ENCODE measurements at places on chromosomes 1 and 21. TPM values are rescaled to one million over a fixed set of nuclear protein-coding genes. Genes with fewer than 3 reads are reported as not detected.

The OVAAL gene
- total RNA-seq: not detected

The AUNIP gene
- 0.35 TPM for total RNA-seq

The NR1I3 gene
- not detected for total RNA-seq

The SPRR2A gene
- total RNA-seq: not detected

The PGLYRP4 gene
- total RNA-seq: not detected

The HES4 gene
- 21.1 TPM for total RNA-seq

The PRDM16 gene
- total RNA-seq: 1.6 TPM

The AQP10 gene
- total RNA-seq: not detected

The SERINC2 gene
- total RNA-seq: 381 TPM

The PRAMEF25 gene
- total RNA-seq: not detected

The PADI3 gene
- total RNA-seq: 0.17 TPM

The RPS8 gene
- total RNA-seq: 1,308 TPM

The ARHGEF10L gene
- 87.6 TPM for total RNA-seq

The ALG6 gene
- total RNA-seq: 13.7 TPM

The DHCR24 gene
- 271 TPM for total RNA-seq

The PPIH gene
- 20.1 TPM for total RNA-seq

The OR6K3 gene
- not detected for total RNA-seq

The CFAP141 gene
- not detected for total RNA-seq

The NPHS2 gene
- not detected for total RNA-seq

The FAM72B gene
- 0.26 TPM for total RNA-seq

The PADI4 gene
- not detected for total RNA-seq

The MYCL gene
- total RNA-seq: 9.4 TPM

The KRTAP10-12 gene
- not detected for total RNA-seq

The CFHR4 gene
- not detected for total RNA-seq

The URB2 gene
- total RNA-seq: 6.7 TPM

The SPRR1A gene
- total RNA-seq: not detected

The FALEC gene
- not detected for total RNA-seq

The LRRC38 gene
- not detected for total RNA-seq

The ACTN2 gene
- total RNA-seq: 1.3 TPM

The GBP3 gene
- total RNA-seq: 48.4 TPM

The ZNF683 gene
- total RNA-seq: 0.19 TPM

The PROX1 gene
- 17.6 TPM for total RNA-seq

The MTARC1 gene
- 47.2 TPM for total RNA-seq

The CAPN8 gene
- 88.6 TPM for total RNA-seq

The FOXD2 gene
- total RNA-seq: 17.1 TPM

The CATSPERE gene
- total RNA-seq: 1.3 TPM

The VPS13D gene
- total RNA-seq: 96.6 TPM

The CLDN19 gene
- not detected for total RNA-seq

The ADAM30 gene
- not detected for total RNA-seq

The SLC37A1 gene
- total RNA-seq: 92.3 TPM

The NTNG1 gene
- total RNA-seq: 0.23 TPM

The CCDC24 gene
- total RNA-seq: 13.4 TPM

The AADACL4 gene
- not detected for total RNA-seq

The PATJ gene
- total RNA-seq: 65.9 TPM

The LAMTOR2 gene
- 73.4 TPM for total RNA-seq

The HAPLN2 gene
- not detected for total RNA-seq

The TGFB2 gene
- total RNA-seq: 0.48 TPM

The CR1 gene
- 7.2 TPM for total RNA-seq

The PAQR6 gene
- total RNA-seq: 1.5 TPM

The TMEM82 gene
- 8.0 TPM for total RNA-seq

The C1orf185 gene
- not detected for total RNA-seq

The RORC gene
- 29.5 TPM for total RNA-seq

The TFAP2E gene
- 0.79 TPM for total RNA-seq

Data from mucosa of descending colon (tissue), 3 donors.